ENCODE measurements at places on chromosomes 7 and 10.

DNA sequence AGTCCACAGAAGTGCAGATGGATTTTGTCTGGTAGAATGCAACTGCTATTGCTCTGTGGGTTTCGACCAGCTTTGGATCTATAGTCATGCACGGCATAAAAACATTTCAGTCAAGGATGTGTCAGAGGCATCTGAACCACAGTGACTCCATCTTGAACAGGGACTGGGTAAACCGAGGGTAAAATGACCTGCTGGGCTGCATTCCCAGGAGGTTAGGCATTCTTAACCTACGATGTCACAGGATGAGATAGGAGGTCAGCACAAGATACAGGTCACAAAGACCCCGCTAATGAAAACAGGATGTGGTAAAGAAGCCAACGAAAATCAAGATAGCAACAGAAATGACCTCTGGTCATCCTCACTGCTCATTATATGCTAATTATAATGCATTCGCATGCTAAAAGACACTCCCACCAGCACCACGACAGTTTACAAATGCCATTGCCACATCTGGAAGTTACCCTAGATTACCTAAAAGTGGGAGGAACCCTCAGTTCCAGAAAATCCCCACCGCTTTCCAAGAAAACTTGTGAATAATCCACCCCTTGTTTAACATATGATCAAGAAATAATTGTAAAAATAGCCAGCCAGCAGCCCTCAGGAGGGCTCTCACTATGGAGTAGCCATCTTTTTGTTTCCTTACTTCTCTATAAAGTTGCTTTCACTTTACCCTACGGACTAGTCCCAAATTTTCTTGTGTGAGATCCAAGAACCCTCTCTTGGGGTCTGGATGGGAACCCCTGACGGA is 50.7 kb upstream of the CPXM2 start:
- no peak for DNase-seq

DNA sequence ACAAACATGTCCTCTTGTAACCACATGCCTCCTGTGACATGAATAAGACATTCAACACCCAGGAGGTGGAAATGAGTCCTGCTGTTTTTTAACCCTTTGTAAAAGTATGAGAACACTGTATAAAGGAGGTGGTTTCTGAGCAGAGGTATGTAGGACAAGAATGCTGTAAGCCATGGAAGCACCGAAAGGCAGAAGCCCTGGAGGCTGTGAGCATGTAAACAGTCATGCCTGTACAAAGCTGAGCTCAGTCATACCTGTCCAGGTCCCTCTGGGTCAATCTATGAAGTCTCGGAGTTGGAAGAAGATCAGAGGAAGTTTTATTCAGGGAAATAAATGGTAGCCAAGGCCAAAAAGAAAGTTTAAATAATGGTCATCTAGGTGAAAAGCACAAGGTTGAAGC is 34.7 kb upstream of the XPNPEP1 start:
- no peak for DNase-seq

DNA sequence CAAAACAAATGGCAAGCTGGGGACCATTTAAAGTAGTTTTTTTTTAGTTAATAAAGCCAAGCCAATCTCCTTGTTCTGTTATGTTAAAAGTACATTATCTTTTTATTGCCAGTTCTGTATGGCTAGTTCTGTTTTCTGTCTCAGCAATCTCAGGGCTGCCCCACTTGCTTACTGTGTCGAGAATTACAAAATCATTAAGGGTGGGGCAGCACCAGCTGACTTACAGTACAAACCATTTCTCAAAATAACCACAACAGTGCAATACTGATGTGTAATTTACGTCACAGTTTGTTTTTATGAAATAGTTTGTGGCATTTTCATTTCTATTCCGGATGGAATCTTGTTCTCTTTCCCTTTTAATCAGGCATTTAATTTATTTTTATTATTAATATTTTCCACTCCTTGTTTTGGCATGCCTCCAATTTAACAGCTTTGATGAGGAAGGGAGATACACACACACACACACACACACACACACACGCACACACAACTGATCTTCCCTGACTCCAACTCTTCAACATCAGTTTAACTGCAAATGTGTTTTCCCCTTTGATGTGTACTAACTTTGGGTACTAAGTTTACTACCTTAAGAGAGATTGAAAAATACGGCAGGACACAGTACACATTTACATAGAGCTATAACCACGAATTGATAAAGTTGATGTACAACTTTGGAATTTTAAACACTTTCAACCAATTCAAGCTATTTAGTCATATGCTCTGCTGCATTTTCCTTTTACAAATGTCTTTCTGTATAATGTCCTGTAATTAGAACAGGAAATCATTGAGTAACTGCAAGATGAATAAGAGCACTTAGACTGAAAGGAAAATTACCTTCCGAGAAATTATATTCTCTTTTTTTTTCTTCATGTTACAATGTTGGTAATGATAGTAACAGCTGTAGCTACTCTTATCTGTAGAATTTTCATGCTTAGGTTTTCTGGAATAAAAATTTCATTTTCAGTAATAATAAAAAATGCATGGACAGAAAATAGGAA is 91.5 kb downstream of the ARID5B start:
- peak; percentile 37 for DNase-seq

GRCh38 chr7:79464051-79464450 is 10.6 kb upstream of the MAGI2 start:
- DNase-seq, result no peak

DNA sequence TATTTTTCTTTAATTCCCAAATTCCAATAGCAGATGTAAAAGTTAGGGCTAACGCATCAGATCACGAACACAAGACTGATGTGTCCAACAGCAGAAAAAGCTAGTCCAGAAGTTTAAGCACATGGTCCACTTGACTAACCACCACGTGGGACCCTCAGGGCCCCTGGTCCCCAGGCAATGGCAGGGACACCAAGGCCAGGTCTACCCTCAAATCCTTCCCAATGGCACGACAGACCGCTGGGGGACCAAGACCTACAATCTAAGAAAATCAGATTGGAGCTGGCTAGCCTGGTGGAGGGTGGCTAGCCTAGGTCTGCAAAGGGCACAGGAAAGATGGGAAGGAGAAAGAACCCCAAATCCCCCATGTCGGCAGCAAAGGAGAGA is 1.5 kb downstream of the GIGYF1 start:
- DNase-seq, result no peak

DNA sequence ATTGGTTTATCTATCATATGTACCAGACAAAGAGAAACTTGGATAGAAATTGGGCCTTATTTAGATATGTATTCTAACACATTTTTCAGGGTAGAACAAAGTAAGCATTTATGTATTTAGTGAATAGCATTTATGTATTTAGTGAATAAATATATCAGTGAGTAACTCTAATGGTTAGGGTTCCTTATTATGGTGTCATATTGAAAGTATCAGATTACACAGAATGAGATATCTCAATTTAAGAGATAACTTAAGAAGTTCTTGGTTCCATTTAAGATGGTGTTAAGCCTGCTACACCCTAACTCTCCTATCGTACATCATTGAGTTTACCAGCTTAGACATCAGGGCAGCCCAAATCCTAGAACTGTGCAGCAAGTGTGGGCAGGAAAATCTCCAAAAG is 35.9 kb upstream of the DMTF1 start:
- DNase-seq, result no peak

- no peak for DNase-seq
Measured at GRCh38 chr7:157555944-157556641, 219.3 kb downstream of the DNAJB6 start.

DNA sequence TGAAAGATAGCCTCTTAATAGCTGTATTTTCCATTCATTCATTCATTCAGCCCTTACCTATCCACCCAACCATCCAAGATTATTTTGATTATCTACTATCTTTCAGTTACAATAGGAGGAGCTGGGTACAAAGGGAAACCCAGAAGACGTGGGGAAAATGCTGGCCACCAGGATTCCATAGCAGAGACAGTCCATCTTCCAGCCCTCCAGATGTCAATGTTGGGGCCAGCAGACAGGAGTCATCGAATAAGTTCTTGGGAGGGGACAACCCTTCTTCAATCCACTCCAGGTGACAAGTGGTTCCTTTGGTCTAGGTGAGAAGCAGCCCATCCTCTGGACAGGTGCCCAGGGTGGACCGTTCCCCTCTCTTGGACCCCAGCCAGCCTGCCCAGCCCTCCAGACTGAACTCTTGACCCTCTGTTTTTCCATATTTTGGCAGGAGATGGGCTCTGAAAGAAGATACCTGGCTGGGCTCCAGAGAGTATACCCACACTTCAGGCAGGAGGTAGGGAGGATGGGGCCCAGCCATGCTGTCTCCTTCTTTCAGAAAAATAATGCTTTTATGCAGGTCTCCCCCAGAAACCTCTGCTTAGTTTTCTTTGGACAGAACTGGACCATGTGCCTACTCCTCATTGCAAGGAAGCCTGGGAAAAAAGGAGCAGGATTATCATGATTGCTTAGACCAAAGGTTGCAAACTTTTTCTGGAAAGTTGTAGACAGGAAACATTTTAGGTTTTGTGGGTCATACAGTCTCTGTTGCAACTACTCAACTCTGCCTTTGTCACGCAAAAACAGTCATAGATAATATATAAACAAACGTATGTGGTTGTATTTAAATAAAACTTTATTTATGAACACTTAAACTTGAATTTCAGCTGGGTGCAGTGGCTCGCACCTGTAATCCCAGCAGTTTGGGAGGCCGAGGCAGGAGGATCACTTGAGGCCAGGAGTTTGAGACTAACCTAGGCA is 95.5 kb upstream of the SMNDC1 start:
- DNase-seq, result no peak

- no peak for DNase-seq
Measured at GRCh38 chr10:23870651-23871610, 338.0 kb upstream of the KIAA1217 start.

GRCh38 chr7:1576521-1577253 is 6.9 kb upstream of the PSMG3 start:
- DNase-seq, result no peak

GRCh38 chr10:79028451-79029010 is 40.2 kb upstream of the ZMIZ1 start:
- no peak for DNase-seq

DNA sequence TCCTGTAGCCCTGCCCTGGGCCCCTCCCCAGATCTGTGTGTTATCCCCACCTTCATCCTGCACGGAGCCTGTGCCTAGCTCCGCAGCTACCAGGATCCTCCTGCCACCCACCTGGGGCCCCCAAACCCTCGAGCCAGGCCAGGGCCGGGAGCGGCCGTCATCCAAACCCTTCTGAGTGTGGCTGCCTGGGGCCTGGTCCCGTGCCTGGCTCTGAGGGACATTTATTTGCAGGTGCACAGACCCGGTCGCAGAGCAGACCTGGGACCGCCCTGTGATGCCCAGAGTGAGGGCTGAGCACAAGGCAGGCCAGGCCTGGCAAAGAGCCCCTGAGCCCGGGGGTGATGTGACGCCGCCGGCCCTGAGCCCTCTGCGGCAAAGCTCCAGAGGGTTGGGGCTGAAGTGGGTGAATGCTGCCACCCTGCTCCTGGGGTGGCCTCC is 27.4 kb upstream of the INPP5A start:
- DNase-seq, result no peak

- DNase-seq, result no peak
Measured at GRCh38 chr7:89264126-89264525, 468.6 kb upstream of the TEX47 start.

DNA sequence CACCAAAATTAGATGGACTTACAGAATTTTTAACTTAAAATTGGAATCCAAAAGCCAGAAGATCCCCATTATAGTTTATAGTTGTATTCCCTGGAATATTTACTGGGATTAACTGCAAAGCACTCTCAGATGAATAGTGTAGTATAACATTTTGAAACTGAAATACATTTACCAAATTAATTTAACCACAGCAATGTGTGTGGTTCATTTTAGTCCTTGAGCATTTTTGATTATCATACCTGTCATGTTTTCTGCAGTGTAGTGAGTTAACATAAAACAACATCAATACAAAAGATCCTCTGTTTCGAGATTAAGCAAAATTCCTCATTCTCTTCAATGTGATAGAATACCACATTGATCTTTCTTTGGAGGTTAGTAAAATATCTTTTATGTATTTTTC is 3.7 kb downstream of the VIM start:
- DNase-seq, result no peak

GRCh38 chr7:36203071-36203790 is 50.2 kb downstream of the EEPD1 start:
- DNase-seq, result no peak

GRCh38 chr7:107712896-107713295 is 31.0 kb upstream of the CBLL1 start:
- DNase-seq, result no peak

GRCh38 chr7:39733881-39734632 is 110.7 kb downstream of the RALA start:
- no peak for DNase-seq

- no peak for DNase-seq
Measured at GRCh38 chr10:129897871-129898626, 66.0 kb downstream of the EBF3 start.

- no peak for DNase-seq
Measured at GRCh38 chr10:31152421-31153135, 120.9 kb upstream of the ZNF438 start.

DNA sequence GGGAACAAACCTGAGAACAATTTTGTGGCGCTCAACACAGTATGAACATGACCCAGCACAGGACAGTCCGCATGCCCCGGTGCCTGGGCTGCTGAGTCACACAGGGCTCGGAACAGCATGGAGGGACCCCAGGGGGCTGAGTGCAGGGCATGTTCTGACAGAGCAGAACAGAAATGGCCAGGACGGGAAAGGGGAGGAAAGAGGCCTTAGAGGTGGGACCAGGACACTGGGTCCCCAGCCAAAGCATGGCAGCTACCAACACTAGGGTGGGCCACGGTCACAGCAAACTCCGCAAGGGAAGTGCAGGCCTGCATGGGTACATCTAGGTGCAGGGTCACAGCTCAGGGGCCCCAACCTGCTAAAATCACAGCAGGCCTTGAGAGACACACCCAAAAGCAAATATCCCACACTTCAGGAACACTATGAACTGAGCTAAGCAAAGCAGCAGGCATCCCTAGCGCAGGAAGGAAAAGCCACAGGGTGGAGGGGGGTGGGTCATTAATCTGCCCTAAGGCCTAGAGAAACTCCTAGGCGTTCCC is 5.6 kb downstream of the IMPDH1 start:
- no peak for DNase-seq

DNA sequence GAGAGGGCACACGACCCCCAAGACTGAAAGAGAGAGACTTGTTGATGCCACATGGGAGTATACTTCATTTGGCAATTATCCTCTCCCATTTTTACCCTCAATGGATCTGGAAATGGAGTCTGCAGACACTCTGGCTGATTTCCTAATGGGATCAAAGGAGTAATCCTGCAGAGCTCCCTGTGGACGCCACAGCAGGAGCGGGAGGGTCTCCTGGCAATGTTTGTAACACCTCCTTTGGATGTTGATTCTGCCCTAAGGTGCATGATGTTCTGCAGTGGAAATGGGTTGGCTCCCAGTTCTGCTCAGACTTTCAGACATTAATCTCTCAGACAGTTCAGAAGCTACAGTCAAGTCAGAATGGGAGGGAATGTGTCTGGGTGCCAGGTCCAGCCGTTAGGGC is 166.0 kb upstream of the WDR11 start:
- no peak for DNase-seq

DNA sequence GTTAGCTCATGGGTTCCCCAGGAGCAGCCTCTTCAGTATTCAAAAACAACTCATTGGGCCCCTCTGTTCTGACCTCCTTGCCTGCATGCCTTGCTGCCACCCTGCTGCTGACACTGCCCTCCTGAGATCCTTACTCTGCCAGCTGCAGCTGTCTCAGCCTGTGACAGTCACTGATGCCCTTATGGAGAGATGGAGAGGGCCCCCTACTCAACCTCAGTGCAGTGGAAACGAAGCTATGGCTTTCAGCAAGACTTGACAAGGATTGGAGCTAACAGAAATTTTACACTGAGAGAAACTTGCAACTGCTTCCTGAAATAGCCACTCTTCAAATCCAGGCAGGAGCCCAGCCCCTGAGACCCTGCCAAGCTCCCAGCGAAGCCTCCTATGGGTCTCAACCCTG is 678.3 kb upstream of the C7orf33 start:
- DNase-seq, result no peak

GRCh38 chr10:7475046-7475911 is 64.4 kb upstream of the SFMBT2 start:
- DNase-seq, result no peak

Data from stimulated activated CD4-positive, alpha-beta T cell treated with anti-CD3 and anti-CD28 coated beads, TNF-alpha, amount 100 ng/mL, for 24 hours (primary cell).